ENCODE measurements at places on chromosomes 16 and 17.

DNA sequence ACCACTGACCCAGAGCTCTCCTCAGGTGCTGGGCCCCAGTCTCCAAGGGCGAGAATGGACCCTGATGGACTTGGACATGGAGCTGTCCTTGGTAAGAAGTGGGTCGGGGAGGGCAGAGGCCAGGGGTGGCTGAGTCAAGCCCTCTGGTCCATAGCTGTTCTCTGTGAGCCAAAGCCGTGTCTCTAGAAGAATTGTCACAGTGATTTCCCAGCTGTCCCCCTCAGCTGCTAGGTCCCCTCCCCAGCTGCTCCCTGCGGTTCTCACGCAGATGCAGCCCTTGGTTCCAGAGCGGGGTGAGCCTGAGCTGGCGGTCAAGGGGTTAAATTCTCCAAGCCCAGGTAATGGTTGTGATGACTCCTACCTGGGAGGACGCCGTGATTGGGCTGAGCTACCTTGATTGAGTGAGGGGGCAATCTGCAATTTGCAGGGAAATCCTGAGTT, 1.3 kb upstream of the NOL3 start:
- no peak for DNase-seq

- no peak for DNase-seq
Observed at GRCh38 chr17:30996486-30996885, 25.6 kb downstream of the RNF135 start.

- DNase-seq, result no peak
Observed at GRCh38 chr17:7867881-7868329, 10.1 kb downstream of the CYB5D1 start.

DNA sequence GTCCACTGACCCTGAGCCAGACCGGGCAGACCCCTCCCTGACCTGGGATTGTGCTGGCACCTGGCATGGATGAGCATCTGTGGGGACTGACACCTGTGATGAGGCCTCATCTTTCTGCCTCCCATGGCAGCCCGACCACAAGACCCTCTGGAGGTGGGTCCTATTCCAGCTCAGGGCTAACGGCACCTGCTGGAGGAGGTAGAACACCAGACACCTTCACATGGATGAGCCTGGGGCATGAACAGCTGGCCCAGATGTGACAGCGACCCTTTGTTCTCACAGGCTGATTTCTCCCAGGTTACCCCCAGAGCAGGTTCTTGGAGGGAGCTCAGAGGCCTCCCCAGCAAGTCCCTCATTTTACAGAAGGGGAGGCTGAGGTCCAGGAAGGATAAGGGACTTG, 46.4 kb upstream of the PIK3R6 start:
- DNase-seq, result no peak

DNA sequence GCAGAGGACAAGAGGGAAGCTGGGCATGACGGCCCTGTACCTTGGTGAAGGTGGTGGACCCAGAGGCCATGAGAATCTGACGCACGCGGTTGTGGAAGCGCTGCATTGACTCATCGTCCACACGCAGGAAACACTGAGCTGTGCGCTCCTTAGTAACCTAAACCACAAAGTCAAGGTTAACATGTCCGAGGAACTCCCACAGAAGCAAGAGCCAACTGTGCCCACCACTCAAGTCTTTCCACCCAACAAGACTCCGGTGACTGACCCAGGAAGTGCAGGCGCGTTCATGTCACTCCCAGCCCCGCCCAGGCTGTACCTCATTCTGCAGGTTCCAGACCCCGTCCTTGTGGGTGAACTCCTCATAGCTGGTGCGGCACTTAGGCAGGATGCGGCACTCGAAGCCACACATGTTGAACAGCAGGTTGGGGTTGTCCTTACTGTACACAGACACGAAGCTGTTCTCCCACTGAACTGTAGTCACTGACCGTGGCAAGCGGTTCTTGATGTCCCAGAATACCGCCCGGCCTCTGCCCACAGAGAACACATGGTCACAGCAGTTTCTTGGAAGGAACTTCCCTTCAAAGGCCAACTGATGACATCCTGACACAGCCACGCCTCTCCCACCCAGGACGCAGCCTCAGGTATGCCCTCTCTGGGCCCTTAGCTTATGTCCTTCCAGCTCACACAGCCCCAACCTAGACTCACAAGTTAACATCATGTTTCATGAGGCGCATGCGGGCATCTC, 11.5 kb downstream of the PRPF8 start:
- DNase-seq, result no peak

DNA sequence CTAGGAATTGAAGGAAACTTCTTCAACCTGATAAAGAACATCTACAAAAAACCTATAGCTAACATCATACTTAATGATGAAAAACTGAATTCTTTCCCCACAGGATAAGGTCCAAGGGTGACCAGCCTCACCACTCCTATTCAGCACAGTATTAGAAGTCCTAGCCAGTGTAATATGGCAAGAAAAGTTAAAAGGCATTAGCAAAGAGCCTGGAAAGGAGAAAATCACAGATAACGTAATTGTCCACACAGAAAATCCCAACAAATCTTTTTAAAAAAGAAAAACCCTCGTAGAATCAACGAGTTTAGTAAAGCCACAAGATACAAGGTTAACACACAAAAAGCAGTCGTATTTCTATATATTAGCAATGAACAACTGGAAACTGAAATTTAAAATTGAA, 37.8 kb downstream of the MEAK7 start:
- no peak for DNase-seq

DNA sequence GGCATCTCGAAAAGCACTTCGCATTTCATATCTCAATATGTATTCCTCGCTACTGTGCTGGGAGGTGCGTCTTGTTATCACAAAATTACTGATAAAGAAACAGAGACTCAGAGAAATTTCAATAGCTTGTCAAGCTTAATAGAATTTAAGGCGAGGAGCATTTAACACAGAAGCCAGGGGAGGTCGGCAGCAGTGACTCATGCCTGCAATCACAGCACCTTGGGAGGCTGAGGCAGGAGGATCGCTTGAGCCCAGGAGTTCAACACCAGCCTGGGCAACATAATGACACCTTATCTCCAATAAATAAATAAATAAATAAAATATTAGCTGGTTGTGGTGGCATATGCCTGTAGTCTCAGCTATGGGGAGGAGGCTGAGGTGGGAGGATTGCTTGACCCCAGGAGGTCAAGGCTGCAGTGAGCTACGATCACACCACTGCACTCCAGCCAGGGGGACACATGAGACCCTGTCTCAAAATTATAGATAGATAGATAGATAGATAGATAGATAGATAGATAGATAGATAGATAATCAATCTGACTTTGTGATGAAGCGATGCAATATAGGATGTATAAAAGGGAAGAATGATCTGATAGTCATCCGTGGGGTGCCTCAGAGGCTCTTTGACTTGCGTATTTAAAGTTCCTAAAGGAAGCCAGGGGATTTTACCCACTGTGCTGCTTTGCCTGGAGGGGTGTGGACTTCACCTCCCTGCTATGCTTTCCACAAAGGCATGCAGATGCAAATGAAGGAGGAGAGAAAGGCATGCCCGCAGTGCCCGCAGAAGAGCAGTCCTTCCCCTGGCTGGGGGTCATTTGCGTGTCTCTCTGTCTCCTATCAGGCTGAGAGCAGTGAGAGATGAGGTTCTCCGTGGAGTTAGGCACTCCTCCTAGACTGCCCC, 15.9 kb upstream of the USP10 start:
- DNase-seq, result no peak

DNA sequence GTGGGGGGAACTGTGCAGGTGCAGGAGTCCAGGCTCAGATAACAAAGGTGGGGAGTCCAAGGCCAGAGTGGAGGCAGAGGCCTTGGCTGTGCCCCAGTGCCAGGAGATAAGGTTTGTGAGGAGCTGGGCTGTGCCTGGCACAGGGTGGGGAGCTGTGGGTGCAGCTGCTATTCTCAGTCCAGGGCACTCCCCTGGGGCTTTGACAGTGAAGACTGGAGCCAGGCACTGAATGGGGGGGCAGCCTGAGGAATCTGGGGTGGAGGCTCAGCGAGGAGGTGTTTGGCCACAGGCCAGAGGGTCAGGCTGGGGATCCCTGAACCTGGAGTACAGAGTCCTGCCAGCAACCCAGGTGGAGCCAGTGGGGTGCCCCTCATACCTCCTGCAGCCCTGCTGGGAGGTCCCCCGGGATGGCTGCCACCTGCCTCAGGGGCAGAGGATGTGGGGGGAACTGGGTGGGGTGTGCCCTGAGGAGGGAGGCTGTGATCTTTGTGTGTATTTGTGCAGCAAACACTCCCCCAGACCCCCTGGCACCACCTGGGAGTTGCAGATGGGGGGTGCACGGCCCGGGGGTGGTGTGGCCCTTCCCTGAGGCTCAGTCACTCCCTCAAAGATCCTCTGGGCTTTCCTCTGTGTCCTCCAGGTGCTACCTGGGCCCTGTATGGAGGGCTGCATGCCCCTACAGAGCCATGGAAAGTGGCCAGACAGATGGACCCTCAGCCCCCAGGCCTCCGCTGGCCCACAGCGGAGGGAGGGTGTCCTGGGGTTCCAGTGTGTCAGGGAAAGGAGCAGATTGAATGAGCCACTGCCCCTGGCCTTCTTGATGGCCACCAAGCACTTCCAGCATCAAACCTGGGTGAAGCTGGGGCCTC, 44.5 kb upstream of the SMPD3 start:
- no peak for DNase-seq

DNA sequence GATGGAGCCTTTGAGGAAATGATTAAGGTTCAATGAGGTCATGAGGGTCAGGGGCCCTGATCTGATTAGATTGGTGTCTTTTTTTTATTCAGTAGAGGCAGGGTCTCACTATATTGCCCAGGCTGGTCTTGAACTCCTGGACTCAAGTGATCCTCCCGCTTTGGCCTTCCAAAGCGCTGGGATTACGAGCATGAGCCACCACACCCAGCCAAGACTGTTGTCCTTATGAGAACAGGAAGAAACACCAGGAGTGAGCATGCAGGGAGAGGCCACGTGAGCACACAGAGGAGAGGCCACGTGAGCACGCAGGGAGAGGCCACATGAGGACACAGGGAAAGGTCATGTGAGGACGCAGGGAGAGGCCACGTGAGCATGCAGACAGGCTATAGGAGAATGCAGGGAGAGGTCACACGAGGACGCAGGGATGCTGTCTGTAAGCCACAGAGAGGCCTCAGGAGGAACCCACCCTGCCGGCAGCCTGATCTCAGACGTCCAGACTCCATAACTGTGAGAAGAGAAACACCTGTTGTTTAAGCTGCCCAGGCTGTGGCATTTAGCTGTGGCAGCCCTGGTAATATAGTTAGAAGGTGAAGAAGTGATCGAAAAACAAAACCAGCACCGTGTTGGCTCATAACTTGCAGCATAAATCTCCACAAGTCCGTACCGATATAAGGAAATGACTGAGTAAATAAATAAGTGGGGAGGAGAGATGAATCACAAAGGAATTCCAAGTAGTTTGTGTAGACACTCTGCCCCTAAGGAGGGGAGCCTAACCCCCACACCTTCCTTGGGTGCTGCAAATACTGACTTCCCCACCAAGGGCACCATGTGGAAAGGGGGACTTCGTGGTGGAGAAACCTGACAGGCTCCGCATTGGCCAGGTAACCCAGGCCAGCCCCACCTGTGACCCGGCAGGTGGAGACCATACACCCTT, 14.6 kb upstream of the CSNK1D start:
- DNase-seq, result no peak

DNA sequence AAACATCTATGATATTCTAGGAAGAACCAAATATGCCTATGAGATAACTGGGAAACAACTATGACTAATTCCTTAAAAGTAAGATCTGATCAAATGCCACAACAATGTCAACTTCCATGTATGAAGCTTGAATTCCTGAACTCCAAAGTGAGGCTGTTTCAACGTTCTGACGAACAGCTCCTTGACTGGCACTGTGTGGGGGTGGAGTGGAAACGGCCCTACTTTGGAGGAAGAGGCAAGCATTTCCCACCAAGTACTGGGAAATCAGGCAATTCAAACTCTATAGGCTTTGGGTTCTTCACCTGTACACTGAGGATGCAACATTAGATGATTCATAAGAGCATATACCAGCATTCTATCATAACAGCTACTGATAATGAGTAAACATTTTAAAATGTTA, 187.2 kb downstream of the CDK5R1 start:
- no peak for DNase-seq

GRCh38 chr16:68866933-68867332, 23.6 kb downstream of the TANGO6 start:
- DNase-seq, result no peak

- DNase-seq, result no peak
Observed at GRCh38 chr16:23917621-23918020, 81.8 kb downstream of the PRKCB start.

DNA sequence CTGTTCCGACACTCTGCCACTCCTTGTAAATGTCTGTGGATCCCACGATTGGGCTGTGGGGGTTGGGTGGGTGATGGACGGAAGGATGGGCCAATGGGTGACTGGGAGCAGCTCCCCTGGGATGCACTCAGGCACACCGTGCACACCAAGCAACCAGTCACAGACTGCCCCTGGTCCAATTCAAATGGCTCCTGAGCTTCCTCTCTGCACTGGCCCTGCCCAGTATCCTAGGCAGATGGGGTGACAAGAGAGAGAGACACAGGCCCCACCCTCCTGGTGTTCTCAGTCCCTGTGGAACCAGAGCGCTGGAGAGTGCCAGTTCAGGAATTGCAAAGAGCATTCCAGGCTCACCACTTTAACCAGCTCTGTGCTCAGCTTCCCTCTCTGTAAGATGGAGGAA, 32.8 kb downstream of the BEAN1 start:
- no peak for DNase-seq

DNA sequence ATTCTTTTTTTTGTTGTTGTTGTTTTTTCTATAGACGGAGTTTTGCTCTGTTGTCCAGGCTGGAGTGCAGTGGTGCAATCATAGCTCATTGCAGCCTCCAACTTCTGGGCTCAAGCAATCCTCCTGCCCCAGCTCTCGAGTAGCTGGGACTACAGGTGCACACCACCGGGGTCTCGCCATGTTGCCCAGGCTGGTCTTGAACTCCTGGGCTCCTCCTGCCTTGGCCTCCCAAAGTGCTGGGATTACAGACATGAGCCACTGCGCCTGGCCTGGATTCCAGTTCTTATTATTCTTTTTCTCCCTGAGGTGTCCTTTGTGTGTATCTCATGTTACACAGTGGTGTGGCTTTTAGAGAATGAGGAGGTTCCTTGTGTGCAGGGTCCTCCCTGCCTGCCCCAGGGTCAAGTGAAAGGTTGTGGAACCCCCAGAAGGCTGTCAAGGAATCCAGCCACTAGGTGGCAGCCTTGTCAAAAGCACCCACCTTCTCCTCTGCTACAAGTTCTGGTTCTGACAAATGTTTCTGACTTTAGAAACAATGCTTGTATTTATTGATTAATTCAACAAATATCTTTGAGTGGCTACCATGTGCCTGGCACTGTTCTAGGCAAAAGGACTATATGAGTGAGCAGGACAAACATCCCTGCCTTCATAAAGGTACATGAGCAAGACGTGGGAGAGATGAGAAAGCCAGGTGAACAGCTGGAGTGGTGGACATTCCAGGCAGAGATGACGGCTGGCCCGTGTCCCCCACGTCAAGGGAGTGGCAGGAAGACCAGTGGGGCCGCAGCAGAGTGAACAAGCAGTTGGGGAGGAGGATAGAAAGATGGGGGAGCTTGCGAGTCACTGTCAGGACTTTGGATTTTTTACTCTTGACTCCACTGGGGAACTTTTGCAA, 112.4 kb downstream of the SPECC1 start:
- DNase-seq, result peak; percentile 61

- no peak for DNase-seq
Observed at GRCh38 chr17:40447806-40448205, 4.6 kb downstream of the IGFBP4 start.

GRCh38 chr16:55572439-55572838, 6.0 kb downstream of the CAPNS2 start:
- DNase-seq, result no peak

GRCh38 chr17:72193391-72194106, 72.7 kb downstream of the SOX9 start:
- DNase-seq, result peak; percentile 44

- no peak for DNase-seq
Observed at GRCh38 chr17:6245301-6246177, 175.4 kb downstream of the WSCD1 start.

- DNase-seq, result no peak
Observed at GRCh38 chr17:82076785-82077591, 11.4 kb upstream of the DUS1L start.
